Sigmoid colon (tissue), 7 donors: ENCODE measurements at places on chromosomes 16 and 17. TPM values are rescaled to one million over a fixed set of nuclear protein-coding genes. Genes with fewer than 3 reads are reported as not detected.

DNA sequence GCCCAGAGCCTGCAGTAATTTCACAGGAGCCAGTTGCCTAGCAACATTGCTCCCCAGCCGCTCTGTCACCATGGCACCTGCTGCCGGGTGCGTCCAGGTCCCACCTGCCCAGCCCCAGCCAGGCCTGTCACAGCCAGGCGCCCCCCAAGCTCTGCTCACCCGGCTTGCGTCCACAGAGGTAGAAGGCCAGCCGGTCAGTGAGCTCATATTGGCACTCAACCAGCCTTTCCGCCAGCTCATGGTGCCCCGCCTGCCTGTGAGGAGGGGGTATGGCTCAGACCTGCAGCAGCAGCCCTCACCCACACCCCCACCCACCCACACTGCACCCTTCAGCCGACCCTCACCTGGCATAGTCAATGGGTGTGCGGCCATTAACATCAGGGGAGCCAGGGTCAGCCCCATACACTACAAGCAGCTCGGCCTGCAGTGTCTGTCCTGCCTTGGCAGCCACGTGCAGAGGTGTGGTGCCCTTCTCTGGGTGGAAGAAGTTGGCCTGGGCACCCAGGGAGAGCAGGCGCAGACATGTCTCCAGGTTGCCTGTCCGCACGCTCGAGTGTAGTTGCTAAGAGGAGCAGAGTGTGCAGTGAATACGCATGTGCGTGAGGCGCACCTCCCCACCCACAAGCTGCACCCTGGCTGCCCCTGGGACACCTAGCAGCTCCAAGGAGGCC, 7.7 kb downstream of the GIT1 start:
- DNase-seq: no peak

DNA sequence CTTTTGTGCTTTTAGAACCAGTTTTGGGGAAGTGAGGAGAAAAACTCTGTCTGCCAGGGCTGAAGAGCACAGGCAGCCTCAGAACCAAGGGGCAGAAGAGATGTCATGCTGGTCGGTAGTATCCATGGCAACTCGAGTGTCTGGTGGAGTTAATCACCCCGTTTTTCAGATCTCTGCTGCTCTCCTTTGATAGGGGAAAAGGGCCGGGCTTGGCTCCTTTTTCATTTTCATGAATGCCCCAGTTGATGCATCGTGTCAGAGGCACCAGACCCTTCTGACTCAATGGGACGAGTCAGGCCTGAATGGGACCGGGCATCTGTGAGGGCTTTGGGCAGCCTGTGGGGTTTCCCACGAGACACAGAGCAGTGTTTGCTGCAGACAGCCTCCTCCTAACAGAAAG, 304.6 kb downstream of the ABCC12 start:
- DNase-seq: no peak

DNA sequence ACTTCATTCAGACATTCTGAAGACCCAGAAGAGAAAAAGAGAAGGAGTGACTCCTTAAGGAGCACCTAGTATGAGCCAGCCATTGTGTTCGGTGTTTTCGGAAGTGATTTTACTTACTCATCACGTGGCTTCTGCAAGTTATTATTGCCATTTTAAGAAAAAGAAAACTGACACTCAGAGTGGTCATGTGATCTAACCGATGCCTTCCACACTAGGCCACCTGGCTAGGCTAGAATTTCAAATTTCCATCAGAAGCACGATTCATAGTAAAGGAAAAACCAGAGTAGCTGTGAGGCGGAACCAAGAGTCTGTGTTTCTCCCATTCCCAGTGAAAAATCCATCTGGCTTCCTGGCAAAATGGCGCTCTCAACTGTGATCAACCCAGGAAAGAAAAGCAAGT, 32.0 kb downstream of the GTF3C1 start:
- DNase-seq: no peak

GRCh38 chr16:62130101-62130500, 93.9 kb upstream of the CDH8 start:
- no peak for DNase-seq

- no peak for DNase-seq
Measured at GRCh38 chr16:79717333-79718137, 117.0 kb upstream of the MAF start.

DNA sequence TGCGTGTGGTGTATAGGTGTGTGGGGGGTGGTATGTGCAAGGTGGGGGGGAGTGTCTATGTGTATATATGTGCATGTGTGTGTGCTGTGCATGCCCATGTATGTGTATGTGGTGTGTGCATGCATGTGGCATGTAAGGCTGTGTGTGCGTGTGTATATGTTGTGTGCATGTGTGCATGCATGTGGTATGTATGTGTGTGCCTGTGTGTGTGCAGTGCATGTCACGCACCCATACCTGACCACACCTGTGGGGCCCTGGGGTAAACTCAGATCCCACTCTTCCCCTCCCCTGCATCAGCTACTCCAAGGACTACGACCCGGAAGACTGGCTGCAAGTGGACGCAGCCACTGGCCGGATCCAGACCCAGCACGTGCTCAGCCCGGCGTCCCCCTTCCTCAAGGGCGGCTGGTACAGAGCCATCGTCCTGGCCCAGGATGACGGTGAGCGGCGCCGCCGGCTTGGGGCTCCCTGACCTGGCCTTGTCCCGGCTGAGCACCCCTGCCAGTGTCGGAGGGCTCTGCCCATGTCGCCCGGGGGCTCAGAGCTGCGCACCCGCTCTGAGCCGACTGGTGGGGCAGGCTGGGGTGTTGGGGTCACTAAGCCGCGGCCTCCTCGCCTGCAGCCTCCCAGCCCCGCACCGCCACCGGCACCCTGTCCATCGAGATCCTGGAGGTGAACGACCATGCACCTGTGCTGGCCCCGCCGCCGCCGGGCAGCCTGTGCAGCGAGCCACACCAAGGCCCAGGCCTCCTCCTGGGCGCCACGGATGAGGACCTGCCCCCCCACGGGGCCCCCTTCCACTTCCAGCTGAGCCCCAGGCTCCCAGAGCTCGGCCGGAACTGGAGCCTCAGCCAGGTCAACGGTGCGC, 9.1 kb downstream of the SLC22A31 start:
- DNase-seq: no peak

DNA sequence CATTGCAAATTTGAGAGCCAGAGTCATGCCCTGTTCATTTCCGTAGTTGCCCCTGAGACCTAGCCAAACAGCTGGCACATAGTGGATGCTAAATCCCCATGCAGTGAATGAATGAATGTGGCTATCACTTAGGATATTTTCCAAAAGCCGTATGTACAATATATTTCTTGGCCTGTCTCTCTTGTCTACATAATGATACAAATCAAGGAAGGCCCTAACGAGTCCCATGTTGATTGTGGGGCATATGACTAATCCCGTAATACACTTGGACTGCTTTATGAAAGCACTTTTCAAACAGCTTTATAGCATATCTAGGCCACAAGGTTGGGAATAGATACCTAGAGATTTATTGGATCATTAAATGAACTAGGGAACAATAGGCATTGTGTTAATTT, 478.0 kb downstream of the SLC39A11 start:
- DNase-seq: no peak

GRCh38 chr17:9383826-9384225, 191.8 kb downstream of the STX8 start:
- DNase-seq: no peak

GRCh38 chr16:70496513-70496912, 26.8 kb downstream of the COG4 start:
- no peak for DNase-seq

DNA sequence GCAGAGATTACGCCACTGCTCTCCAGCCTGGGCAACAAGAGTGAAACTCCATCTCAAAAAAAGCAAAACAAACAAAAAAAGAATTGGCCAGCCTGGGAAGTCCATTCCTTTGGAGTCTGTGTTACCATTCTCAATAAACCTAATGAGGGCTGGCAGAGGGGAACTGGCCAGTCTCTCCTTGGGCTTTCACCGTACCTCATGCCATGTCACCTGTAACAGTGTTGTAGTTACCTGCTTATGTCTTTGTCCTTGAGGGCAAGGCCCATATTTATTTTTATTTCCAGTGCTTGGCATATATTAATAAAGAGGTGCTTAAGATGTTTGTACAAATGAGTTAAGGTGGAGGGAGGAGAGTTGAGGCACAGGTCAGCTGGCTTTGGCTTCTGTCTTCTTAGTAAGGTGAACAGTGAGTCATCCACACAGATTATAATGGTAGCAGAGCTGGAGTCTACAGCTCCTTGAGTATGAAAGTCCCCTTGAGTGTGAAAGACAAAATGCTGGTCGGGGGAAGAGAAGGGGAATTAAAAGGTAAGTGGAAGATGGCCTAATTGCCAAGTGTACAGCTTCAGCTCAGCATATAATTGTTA, 8.4 kb downstream of the C1QBP start:
- no peak for DNase-seq

DNA sequence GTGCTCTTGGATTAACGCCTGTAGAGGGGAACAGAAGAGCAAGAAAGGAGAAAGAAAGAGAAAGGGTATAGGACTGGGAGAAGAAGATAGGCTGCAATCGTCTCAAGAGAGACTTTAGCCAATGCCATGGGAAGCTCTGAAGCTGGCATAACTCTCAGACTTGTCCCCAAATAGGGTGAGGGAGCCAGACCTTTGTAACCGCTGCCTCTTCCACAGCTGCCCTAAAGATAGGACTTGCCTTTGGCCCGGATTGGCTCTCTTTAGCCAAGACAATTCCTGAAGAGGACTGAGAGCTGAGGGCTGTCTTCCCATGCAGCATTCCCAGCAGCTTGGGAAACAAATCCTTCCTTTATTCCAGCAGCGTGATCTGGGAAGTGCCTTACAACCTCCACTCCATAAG, 20.8 kb upstream of the MMD start:
- no peak for DNase-seq

- peak; percentile 92 for DNase-seq
Measured at GRCh38 chr17:41648411-41649195, 24.2 kb upstream of the KRT17 start.

DNA sequence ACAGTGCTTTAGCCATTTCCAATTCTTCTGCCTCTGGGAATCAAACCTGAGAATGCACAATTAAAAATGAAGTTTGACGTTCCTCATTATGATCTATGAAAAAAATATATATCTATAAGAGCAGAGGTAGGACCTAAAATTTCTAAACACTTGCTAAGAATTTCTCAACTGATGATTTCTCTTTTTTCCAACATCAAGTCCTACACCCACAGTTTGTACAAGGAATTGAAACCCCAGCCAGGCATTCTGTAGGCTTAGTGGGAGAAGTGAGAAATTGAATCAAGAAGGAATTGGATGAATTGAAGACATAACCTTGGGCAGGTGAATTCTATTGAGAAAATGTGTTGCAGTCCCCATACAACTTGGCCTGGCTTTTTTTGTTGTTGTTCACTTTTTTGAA, 2.7 kb downstream of the CACNG3 start:
- no peak for DNase-seq

- DNase-seq: no peak
Measured at GRCh38 chr17:58244963-58245362, 6.6 kb downstream of the LPO start.

GRCh38 chr16:85250147-85250463, 137.8 kb upstream of the CIBAR2 start:
- no peak for DNase-seq

- DNase-seq: no peak
Measured at GRCh38 chr16:4702466-4702808, 9.1 kb downstream of the NUDT16L1 start.

DNA sequence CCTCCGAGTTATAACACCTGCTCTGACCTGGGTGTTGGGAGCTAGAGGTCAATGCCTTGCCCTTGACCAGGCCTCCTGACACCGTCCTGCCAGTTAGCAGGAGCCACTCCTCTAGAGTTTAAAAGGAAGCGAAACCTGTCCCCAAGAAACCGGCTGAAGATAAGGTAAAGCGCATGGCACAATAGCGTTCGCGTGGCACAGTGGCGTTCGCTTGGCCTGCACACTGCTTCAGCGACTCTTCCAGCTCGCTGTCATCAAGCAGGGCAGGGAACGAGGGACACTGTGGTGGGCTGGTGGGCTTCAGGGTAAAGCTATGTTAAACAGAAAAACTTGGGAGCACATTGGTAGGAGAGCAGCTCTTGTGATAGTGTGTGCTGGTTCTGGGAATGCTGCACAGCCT, 28.2 kb upstream of the ETV4 start:
- no peak for DNase-seq

DNA sequence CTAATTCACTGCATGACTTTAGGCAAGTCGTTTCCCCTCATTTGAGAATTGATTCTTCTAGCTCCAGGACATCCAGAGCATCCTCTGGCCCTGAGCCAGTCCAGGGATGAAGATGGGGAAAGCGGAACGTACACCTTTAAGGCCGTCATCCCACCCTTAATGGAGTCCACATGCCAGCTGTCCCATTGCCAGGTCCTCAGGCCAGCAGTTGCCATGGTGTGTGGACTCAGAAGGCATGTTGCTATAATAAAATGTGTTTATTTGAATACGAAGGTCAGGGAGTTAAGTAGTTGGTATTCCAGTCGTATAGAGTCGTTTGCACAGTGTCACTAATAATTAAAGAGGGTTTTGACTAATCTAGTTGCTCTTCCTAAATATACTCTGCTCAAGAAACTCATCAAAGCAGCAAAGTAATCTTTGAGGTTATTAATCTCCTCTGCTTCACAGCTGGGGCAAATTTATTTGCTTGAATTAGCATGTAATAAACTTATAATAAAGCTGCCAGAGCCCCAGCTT, 30.4 kb downstream of the CCDC182 start:
- DNase-seq: no peak

DNA sequence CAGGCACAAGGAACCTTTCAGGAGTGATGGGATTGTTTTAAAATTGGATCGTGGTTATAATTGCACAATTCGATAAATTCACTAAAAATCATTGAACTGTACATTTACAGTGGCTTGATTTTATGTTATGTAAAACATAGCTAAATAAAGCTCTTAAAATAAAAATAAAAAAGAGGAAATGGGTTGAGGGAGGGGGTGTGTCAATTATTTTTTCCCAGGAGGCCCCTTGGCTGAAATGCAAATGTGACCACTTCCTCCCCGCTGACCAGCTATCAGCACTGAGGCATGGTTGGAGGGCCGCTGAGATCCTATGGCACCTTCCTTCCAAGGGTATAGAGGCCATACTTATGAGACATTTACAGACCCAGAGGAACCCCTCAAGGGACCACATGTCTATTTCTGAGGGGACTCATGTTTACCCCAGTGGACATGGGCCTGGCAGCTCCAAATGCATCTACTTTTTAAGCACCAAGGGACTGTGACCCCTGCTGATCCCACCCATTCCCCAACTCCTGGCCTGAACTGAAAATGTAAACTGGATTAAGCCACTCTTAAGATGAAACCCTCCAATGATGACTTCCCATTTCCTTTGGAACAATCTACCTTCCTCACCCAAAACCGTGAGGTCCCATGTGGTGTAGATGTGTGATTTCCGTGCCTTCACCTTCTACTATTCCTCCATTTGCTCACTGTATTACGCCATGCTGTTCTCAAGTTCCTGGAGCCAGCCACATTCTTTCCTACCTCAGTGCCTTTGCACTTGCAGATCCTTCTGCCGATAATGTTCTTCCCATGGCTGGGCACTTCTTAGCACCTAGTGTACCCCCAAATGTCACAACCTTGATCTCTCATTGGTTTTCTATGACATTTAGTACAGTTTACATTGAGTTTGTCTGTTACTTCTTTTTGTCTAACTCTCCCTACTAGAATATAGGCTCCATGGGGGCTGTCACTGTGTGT, 2.8 kb upstream of the IL21R start:
- DNase-seq: no peak

- no peak for DNase-seq
Measured at GRCh38 chr17:68775969-68776368, 174.8 kb upstream of the FAM20A start.

The TSPOAP1 gene
- 14.6 TPM for total RNA-seq

The MMP28 gene
- total RNA-seq: 25.3 TPM

The SULT1A2 gene
- total RNA-seq: not detected

The RRAD gene
- 31.2 TPM for total RNA-seq

The C17orf78 gene
- not detected for total RNA-seq

The TLCD2 gene
- 5.4 TPM for total RNA-seq

The FBXL19 gene
- total RNA-seq: 10.3 TPM

The USP7 gene
- 84.5 TPM for total RNA-seq

The TBC1D28 gene
- 0.27 TPM for total RNA-seq
